G401 (cell line): ENCODE measurements at places on chromosomes 5 and 9. TPM values are rescaled to one million over a fixed set of nuclear protein-coding genes. Genes with fewer than 3 reads are reported as not detected.

HAVCR1 gene
- total RNA-seq: not detected in 2 replicates

PIP5KL1 gene
- total RNA-seq: 0.68 and 23.4 TPM in 2 replicates

C5orf52 gene
- not detected in 2 replicates for total RNA-seq

PAX5 gene
- total RNA-seq: not detected in 2 replicates

OBP2A gene
- total RNA-seq: not detected in 2 replicates

IFNK gene
- not detected in 2 replicates for total RNA-seq

PCDHGA8 gene
- total RNA-seq: not detected in 2 replicates

THBS4 gene
- total RNA-seq: 1.9 and 5.2 TPM in 2 replicates

CDH9 gene
- not detected in 2 replicates for total RNA-seq

PDGFRB gene
- total RNA-seq: 21.0 and 31.1 TPM in 2 replicates

NR4A3 gene
- total RNA-seq: not detected in 2 replicates

CEP120 gene
- 9.7 and 24.0 TPM in 2 replicates for total RNA-seq

SPINK13 gene
- not detected in 2 replicates for total RNA-seq

PCDHB5 gene
- not detected in 2 replicates for total RNA-seq

ARHGEF39 gene
- 12.3 and 12.4 TPM in 2 replicates for total RNA-seq

DDX4 gene
- not detected in 2 replicates for total RNA-seq

PAIP2 gene
- 70.2 and 79.6 TPM in 2 replicates for total RNA-seq

DNA sequence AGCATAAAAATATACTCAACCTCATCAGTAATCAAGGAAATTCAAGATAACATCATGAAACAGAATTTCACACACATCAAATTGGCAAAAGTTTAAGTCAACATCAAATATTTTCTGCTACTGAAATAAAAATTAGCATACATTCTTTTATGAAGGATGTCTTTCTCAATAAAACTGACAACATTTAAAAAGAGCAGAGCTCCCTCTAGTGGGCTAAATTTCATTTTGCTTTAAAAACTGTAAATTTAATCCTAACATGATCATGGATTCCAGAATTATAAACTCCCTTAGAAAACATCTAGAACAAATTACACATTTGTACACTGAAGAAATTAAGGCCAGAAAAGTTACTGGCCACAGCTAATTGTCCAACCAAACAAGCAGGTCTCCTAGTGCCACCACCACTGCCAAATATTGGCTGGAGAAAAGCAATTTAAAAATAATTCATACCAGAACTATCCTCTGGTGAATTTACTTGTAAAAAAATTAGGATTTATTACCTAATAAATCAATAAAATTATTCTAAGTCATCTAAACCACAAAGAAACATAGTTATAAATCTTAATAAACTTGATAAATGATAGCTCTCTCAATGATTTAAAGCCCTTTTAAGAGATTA, 31.2 kb downstream of the DEPDC1B start:
- DNase-seq: peak; percentile 56

- no peak for DNase-seq
These were observed 112.9 kb downstream of the SPATA31D1 start for GRCh38 chr9:82101475-82101874.

DNA sequence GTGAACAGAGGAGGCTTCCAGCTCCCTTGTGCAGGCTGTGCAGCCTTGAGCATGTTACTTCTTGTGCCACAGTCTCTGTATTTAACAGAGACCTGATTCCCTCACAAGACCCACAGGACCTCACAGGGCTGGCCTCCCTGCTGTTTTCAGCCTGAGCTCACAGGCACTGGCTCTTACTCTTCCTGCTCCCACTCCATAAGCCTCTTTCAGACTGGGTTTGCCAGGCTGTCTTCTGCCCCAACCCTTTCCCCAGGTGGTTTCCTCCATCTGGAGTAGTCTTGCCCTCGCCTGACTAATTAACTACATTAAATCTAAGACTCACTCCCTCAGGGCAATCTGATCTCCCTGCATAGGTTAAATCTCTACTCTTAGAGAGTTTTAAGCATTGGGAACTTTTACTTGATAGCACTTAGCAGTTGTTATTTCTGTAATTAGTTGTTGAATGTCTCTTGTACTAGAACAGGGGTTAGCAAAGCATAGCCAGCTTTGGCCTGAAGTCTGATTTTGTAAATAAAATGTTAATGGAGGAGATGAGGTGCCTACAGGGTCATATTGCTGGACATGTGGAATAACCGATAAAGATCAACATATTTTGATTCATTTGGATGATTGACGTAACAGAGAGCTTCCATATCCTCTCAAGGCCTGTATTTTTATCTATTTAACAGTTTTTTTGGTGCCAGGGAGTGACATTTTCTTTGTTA, 28.6 kb upstream of the SPATA31E1 start:
- DNase-seq: no peak

DNA sequence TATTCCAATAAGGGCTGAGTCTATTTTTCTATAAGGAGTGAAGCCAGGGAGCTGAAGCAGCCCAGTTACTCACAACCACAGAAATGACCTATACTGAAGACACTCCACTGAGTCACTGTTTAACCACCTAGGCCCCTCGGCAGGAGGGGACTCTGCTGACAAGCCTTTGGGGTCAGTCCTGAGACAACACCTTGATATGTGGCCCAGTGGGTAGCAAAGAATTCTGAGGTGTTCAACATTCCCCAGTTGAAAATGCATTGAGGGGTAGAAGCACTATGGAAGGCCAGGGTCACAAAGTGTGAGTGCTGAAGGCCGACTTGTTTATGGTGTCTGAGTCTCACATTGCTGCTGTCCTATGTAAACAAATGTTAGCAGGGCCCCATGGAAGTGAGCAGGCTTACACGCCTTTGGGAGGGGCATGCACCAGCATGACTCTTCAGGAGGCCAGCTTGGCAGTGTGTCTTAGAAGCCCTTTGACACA, 112.6 kb upstream of the NFIL3 start:
- no peak for DNase-seq

- no peak for DNase-seq
These were observed 27.4 kb upstream of the TOMM5 start for GRCh38 chr9:37619806-37620205.

DNA sequence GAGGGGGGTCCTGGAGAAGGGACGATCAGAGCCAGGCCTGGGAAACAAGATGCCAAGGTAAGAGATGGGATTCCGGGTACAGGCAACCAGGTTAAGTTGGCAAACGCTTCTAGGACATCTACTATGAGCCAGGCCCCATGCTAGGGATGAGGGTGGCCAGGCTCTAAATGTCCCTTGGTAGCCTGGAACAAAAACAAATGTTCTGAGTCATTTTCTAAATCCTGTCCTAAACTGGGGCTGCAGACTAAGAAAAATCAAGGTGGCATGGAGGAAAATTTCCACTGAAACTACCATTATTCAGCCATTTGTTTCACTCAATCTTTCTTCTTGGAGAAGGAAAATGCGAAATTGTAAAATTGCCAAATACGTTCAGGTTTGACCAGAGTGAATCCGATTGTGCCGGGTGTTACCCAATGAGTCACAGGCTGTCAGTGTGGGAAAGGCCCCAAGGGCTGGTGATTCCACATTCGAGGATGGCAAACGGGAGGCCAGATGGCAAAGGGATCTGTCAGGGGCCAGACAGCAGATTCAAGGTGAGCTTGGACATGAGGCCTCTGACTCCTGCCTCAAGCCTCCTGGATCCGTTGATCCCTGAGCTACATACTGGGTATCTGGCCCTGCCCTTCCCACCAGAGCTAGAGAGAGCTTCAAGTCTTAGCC, 57.6 kb downstream of the PAX5 start:
- peak; percentile 88 for DNase-seq

- peak; percentile 69 for DNase-seq
These were observed 2.0 kb downstream of the LARP1 start for GRCh38 chr5:154756868-154757813.

DNA sequence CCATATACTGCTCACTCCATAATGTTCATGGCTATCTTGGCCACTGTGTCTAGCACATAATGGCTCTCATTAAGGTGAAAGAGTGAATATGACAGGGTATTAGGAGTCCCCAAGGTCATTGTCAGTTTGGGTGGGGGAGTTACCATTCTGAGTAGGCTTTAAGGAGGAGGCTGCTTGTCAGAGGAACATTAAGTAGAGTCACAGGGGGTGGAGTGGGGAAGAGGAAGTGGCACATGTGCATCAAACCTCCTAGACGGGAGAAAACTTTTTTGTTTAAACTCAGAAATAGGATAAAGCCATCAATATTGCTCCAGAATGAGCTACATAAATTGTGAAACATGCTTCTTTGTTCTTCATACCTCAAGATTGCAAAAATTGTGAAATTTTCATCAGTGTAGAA, 45.5 kb downstream of the DAB2IP start:
- DNase-seq: no peak

DNA sequence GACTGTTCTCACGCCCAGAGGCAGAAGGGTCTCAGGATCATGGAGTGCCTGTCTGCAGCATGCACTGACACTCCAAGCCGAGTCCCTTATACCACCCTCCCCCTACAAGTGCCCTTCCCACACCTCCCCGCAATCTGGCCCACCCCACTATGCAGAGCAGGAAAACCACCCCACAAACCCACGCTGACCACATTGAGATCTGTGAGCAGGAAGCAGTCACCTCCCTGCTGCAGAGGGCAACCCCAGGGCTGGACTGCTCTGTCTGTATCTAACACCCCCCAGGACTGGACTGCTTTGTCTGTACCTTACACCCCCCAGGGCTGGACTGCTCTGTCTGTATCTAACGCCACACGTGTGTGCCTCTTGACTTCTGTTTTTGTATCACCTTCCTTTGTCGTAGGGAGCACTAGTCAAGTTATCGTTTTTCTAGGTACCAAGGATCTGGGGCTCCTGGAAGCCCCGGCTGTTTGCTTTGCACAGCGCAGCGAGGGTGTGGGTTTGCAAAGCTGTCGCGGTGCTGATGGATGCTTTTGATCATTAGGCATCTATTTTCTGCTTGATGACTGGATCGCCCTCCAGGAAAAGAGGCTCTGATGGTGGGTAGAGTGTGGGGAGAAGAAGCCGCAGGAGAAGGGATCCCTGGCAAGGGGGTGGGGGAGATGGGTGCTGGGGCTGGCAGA, 21.5 kb downstream of the OLFM1 start:
- DNase-seq: no peak

- no peak for DNase-seq
These were observed 106.2 kb upstream of the EMB start for GRCh38 chr5:50547303-50547702.

GRCh38 chr9:68560071-68560844, 19.6 kb upstream of the TMEM252 start:
- DNase-seq: peak; percentile 8

- DNase-seq: no peak
These were observed 48.9 kb downstream of the SEMA6A start for GRCh38 chr5:116525674-116526073.

DNA sequence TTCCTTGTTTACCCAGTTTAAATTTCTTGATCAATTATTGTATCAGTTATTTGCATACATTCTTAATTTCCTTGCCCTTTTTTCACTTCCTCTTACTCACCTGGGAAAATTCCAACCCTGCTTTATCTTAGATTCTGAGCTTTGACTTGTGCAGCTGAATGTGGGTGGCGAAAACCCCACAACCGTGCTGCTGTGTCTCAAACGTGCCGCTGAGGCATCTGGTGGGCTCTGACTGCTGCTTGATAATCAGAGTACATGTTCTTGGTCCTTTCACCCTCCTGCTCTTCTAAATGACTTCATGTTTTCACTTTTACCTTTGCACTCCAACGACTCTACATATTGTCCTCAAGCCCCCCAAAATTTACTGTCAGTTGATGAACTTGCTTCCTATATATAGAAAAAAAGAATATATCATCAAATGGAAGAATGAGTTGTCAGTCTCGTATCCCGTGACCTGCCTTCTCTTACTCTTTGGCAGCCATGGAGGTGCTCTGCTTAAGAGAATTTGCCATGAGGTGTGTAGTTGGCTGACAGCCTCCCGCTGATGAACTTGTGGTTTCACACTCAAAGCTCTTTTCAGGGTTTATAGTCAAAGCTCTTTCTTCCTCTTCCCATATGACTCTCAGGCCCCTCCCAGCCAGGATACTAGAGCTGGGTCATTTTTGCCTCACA, 14.0 kb upstream of the JAK2 start:
- no peak for DNase-seq

- no peak for DNase-seq
These were observed 792.7 kb downstream of the MAT2B start for GRCh38 chr5:164298165-164298564.

DNA sequence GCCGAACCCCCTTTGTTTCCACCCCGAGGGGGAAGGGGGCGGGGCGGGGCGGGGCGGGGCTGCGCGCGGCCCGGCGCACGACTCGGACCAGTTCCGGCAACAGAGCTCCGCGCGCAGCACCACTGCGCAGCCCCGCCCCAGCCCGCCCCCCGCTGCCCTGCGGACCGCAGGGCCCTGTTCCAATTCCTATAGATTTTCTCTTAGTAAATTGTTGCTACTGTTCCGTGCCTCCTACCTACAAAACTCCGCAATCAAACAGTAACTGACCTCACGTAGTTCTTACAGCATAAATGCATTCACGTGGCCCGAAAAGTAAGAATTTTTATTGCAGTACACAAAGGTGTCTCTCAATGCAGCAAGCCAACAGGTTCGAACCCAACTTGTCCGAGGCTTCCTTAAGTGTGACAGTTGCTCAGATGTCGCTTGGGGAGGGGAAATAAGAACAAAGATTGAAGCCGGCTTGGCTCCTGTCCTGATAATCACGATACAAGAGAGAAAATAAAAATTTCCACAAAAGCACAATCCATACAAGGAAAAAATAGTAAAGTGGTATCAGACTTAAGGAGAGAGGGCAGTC, 1.2 kb upstream of the RNF38 start:
- peak; percentile 74 for DNase-seq

DNA sequence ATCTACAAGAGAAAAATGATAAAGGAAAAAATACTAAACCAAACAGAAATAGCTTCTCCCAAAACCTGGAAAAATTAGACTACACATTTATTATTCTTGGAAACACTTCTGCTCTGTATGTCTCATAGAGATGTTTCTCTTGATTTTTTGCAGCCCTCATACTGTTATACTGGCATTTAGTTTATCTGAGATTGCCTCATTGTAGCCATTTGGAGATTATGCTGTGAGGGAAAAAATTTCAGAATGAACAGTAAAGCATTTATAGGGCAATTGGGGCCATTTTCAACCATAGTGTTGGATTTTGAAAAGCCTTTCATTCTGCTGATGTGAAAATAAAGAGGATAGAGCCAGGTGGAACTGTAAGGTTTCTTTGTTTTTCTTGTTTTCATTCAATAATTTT, 441.8 kb upstream of the RIOK2 start:
- no peak for DNase-seq

DNA sequence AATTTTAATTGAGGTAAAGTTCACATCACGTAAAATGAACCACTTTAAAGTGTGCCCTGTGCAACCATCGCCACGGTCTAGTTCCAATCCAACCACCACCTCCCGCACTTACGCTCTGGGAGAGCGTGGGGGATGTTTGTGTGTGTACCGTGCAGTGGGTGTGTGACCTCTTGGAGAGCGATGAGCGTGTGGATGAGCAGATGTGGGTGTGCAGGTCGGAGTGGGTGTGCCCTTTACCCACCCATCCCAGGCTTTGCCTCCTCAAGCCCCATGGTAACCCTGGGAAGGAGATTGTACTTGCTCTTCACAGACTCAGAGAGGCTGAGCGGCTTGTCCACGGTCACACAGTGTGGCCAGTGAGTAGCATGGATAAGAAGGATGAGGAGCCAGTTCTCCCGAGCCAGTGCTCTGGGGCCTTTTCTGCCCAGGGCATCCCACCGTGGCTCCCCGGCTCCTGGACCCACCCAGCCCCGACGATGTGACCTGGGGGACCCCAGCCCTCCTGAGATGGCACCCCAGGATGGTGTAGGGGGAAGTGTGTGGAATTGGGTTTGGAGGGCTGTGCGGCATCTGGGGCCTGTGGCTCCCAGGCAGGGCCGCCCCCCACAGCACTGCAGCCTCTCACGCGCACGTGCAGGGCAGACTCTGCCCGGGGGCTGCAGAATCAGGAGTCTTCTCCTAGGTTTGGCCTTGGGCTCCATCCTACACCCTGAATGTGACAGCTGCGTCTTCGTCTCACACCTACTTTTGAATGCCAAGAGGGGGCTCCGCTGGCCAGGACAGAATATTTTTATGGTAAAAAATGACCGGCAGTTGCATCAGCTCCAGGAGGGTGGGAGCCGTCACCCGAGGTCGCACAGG, 13.6 kb downstream of the LHX3 start:
- DNase-seq: no peak
